Left cardiac atrium (tissue), 4 donors: ENCODE measurements at places on chromosomes 12 and 14.

- DNase-seq = no peak
These were observed 174.9 kb downstream of the KTN1 start for GRCh38 chr14:55754871-55755270.

GRCh38 chr12:57216014-57216911 is at the start of gene NXPH4:
NXPH4 (plus strand) TSS chr12:57216794; CDS start chr12:57216970, 176 bp downstream.
- peak; percentile 59 for DNase-seq

- DNase-seq = no peak
These were observed 58.2 kb downstream of the SLC16A7 start for GRCh38 chr12:59654061-59654460.

DNA sequence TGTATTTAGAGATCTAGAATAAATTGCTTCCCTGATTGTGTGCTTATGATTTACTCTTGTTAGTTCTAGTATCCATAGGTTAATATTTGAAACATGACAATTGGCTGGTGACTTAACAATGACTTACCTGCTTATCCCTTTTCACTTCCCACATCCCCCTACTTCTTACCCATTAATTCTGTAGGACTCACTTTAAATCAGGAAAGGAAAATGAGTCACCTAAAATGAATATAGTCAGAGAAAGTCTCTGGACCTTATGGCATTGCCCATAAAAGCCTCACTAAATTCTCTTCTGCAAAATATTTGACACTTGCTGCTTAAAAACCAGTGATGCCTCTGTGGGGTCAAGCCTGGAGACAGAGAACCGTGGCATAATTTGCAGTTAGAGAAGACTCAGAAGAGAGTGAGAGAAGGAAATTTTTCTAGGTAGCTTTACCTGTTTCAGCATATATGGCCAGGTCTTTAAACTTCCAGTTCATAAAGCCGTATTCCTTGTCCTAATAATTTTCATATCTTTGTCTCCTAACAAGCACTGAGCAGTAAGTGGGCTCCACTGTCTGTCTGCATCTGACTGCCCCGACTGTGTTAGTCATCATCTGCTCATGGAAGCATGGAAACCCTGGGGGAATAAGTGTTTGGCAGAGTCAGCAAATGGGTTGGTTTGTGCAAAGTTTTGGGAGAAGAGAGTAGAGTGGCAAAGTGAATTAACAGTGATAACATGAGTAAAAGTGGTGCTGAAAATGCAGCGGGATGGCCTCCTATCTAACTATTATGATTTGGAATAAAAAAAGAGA is 294.4 kb downstream of the AKAP6 start:
- no peak for DNase-seq

GRCh38 chr12:15393995-15394394 is 71.7 kb downstream of the PTPRO start:
- DNase-seq = no peak
